HFF-Myc (cell line): ENCODE measurements at places on chromosomes 4 and X.
A peak's percentile ranks its signal among the peaks of the same experiment; 100 is the strongest.

GRCh38 chrX:134202561-134202960 is 34.4 kb upstream of the CCDC160 start:
- no peak for DNase-seq

- DNase-seq: no peak
These were observed 1385.9 kb downstream of the FAM133A start for GRCh38 chrX:95059909-95060308.

GRCh38 chr4:70943114-70943513 is 40.9 kb downstream of the MOB1B start:
- no peak for DNase-seq

DNA sequence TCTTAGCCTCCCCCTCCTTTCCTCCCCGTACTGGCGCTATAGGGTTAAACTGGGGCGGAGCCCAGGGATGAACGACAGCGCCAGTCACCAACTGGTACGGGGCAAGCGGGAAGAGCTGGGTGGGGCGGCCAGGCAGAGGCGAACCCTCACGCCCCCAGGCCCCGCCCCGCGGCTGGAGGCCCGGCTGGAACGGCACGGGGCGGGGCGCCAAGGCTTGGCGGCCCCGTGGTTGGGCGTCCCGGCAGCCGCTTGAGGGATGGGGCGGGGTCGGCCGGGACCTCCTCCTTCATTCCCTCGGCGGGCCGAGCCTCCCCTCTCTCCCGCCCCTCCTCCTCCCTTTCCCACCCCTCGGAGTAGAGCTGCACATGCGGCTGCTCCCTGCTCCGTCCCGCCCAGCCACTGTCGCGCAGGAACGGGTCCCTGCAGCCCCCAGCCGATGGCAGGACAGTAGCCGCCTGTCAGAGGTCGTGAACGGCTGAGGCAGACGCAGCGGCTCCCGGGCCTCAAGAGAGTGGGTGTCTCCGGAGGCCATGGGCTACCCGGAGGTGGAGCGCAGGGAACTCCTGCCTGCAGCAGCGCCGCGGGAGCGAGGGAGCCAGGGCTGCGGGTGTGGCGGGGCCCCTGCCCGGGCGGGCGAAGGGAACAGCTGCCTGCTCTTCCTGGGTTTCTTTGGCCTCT is at the start of gene EDA:
Gene EDA, plus strand, starts transcription at position 335 of the 678 bp plus-strand sequence.
- no peak for DNase-seq

- DNase-seq: no peak
These were observed 17.8 kb downstream of the ZNF81 start for GRCh38 chrX:47854474-47854873.

DNA sequence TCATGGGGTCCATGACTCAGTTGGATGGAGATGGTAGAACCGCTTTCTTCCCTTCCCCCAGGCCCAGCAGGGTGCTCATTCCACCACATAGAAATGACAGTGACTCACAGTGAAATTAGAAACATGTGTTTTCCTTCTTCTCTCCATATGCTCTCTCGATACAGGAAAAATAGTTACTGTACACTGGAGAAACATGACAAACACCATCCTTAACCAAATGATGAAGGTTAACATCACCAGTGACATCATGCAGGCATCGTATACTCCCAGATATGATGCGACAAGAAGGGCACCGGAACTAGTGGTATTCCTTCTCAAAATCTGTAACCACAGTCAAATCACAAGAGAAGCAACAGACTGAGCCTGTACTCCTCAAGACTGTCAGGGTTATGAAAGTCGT is 11.7 kb upstream of the RAB40A start:
- DNase-seq: peak; percentile 66

- no peak for DNase-seq
These were observed 180.8 kb downstream of the SPRY1 start for GRCh38 chr4:123577225-123577906.

GRCh38 chrX:20221902-20222301 is 44.8 kb downstream of the RPS6KA3 start:
- no peak for DNase-seq

DNA sequence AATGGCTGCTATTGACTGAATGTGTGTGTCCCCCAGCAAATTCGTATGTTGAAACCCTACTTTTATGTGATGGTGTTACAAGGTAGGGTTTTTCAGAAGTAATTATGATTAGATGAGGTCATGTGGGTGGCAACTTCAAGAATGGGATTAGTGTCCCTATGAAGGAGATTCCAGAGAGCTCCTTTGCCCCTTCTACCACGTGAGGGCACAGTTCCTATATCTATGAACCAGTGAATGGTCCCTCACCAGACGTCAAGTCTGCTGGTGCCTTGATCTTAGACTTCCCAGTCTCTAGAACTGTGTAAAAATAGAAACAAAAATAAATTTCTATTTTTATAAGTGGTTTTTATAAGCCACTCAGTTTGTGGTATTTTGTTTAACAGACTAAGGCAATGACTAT is 1137.6 kb upstream of the IGFBP7 start:
- no peak for DNase-seq

GRCh38 chrX:23403849-23404248 is 69.2 kb downstream of the PTCHD1 start:
- no peak for DNase-seq

DNA sequence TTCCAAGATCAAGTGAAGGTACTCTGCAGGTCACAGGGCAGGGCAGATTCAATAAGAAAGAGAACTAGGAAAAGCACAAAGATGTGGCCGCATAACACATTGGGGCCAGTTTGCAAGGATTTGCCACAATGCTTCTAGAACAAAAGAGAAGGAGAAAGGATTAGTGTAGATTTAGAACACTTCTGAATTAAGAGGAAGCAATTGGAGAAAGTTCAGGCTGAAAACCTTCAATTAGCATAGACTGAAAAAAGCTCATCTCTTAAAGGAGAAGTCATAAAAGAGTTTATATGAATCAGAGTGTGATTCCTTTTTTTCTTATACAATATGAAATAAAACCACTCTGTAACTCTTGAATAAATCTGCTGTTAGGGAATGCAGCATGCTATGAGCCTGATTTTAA is 215.6 kb upstream of the FAT1 start:
- DNase-seq: no peak

- DNase-seq: no peak
These were observed 187.3 kb upstream of the PACRGL start for GRCh38 chr4:20512985-20513384.

DNA sequence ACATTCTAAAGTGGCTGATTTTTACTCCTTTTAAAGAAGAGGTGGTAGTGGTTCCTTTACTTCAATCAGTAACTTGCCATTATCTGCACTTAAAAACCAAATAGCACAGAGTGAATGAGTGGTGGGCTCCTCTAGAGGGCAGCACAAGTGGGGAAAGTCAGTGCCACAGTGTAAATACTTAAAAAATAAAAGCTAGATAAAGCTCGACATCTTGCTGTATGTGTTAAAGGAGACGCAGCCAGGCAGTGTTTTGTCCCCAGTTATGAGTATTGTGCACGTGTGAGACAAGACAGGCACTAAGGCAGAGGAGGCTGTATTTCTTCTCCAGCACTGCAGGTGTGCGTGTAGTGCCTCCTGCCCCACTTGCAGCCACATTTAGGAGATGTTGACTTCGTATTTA is 24.6 kb downstream of the NAP1L5 start:
- no peak for DNase-seq

DNA sequence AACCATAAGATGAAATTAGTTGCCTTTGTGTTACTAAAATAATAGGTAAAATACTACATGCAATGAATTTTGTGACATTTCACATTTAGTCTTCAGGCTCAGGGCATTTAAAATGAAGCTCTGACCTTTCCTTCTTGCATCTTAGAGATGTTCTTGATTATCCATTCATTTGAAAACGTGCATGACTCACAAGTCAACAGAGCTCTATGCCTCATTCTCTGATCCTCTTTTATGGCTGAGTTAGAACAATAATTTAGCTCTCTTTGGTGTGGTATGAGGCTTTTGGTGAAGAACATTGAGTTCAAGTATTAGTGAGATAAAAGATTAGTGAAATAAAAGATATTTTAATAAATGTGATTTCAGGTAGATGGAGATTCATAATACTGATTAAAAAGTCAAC is 66.5 kb downstream of the TIGD2 start:
- no peak for DNase-seq

DNA sequence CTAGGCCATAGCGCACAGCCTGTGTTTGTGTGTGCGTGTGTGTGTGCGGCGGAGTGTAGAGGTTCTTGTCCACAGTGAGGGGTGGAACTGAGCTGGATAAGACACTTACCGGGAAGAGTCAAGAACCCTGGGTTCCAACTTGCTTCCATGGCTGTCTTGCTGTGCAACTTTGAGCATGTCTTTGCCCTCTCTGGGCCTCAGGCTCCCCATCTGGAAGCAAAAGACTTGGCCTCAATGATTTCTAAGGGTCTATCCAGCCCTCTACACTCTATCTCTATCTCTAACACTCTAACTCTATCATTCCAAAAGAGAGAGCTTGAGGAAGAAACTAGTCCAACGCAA is 121.3 kb upstream of the PJA1 start:
- no peak for DNase-seq

- no peak for DNase-seq
These were observed 531.5 kb downstream of the ANKRD50 start for GRCh38 chr4:124181039-124181438.
